Activated T-cell treated with anti-CD3 and anti-CD28 coated beads, Interleukin-2, amount 50 U/mL, for 4 hours (primary cell): ENCODE measurements at places on chromosomes 5 and 9. TPM values are rescaled to one million over a fixed set of nuclear protein-coding genes. Genes with fewer than 3 reads are reported as not detected.

The STKLD1 gene
- 0.16 TPM for total RNA-seq

The ADGRD2 gene
- total RNA-seq: not detected

The FOXD4L6 gene
- not detected for total RNA-seq

DNA sequence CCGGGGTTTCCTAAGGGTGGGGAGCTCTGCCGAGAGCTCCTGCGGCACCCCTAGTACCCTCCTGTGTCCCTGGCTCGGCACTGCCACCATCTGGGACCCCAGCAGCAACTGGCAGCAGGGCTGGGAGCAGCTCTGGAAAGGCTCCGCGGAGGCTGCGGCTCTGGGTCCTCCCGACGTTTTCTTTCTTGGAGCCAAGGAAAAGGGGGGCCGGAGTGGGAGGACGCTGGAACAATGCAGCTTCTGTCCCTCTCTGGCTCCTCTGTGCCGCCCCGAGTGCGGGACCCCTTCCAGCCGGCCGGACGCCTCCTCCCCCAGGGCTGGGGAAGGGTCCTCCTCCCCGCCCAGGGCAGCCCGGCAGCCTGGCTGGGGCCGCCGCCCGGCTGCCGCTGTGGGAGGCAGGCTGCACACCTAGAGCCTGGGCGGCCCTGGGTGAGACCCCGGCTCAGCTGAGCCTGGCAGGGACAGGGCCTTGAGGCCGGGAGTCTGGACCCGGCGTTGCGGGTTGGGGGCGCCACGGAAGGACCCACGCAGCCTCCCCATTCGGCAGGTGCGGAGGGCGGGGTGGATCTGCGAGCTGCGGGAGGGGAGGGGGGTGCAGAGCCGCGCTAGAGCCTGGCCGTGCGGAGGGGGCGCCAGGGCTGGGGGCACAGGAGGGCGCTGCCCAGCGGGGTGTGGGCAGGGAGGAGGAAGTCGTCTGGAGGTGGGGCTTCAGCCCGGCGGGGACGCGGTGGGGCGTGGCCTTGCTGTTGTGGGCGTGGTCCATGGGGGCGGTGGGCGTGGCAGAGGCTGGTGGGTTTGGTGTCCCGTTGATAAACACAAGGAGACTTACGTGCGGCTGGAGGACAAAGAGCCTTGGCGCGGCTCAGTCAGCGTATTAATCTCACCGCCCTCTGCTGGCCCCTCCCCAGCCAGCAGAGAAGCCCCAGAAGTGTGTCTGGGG is 15.1 kb downstream of the GPSM1 start:
- peak; percentile 46 for DNase-seq

DNA sequence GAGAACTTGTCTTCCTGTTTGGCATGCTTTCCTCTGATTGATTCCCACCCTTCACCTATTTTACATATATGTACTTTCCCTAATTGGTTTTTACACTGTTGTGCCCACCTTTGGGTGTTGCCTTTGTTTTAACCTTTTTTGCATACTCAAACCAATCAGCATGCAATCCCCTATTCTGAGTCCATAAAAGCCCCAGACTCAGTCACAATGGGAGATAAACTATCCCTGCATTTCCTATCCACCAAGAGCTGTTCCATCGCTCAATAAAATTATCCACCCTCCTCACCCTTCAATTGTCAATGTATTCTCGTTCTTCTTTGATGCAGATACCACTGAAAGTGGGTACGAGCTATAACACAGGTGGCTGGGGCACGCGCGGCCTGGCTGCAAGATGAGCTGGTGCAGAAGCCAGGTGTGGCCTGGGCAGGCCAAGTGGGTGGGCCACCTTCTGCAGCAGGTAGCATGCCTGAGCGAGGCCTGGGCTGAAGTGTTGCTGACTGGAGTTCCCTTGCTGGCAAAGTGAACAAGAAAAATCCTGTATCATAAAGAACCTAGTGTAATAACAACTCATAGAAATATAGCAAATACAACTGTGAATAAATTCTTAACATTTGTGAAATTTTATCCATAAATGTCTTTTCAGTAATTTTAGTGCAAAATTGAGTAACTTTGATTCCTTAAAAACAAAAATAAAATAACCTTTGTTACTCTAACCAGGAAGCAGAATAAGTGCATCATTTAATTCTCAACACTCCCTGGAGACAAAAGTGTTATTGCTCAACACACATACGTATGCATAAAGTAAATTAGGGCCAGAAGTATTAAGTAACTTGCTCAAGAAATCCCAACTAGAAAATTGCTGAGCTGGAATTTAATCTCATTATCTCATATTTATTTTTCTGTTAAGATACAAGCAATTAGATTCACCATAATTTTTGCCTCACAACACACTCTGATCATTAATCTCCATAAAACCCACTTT is 685.3 kb upstream of the EDIL3 start:
- DNase-seq: no peak
